Stimulated activated CD8-positive, alpha-beta memory T cell treated with anti-CD3 and anti-CD28 coated beads, Interleukin-2, amount 100 ng/mL, for 48 hours (primary cell): ENCODE measurements at places on chromosomes 12 and 14.

DNA sequence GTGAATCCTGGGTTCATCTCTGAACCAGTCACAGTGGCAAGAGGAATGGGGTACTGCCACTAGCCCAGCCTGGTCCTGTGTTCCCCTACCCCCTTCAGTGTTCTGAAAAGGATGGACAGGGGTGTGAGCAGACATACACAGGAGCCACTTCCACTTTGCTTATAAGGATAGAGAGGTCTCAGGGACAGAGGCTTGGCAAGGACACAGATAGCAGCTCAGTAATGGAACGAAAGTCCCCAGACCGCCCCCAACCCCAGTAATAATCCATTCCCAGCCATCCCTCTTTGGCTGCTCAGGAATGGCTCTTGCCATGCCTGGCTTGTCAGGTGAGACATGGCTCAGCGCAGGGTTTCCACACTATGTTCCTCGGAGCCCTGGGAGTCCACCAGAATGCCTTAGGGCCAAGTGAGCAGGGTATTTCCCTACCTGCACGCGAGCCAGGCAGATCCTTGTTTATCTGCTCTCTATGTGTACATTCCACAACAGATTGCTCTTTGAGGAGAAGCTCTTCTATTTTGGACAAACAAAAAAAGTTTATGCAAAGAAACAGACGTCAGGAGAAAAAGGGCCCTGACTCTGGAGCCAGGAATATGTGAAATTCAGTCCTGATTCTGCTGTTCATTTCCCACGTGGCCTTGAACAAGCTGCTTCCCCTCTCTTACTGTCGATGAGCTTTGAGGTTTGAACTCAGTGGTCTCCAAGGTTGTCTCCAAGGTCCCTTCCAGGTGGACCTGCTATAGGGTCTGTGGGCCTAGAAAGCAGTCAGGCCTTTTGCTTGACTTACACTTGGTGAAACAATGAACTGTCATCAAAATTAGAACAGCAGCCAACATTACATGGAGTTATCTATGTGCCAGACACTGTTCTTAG, 10.0 kb downstream of the UBE3B start:
- DNase-seq = no peak

DNA sequence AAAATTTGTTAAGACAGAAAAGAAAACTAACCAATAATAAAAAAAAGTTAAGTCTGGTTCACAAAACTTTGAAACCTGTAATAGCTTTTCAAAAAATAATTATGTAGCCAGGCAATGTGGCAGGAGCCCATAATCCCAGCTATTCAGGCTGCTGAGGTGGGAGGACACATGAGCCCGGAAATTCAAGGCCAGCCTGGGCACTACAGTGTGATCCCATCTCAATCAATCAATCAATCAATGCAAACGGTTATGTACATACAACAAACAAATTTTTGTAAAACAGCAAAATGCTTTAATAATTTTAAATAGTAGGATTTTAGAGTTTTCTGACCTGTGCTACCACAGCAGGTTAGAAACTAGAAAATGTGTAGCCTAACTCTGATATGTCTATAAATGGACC, 152.4 kb downstream of the MED13L start:
- DNase-seq = no peak

DNA sequence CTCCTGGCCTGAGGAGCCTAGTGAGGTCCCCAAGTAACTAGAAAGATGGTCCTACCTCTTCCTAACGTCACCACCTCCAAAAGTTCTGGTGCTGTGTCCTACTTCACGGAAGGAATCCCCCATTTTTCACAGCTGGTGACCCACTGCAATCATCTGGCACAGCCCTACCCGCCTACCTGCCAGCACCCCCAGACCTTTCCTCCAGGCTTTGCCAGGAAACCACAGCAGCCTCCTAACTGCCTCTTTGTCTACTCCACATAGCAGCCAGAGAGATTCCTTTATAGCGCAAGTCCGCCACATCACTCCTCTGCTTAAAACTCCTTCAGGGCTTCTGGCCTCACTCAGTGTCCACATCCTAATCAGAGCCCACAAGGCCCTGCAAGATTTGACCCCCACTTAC, 13.4 kb upstream of the FLVCR2 start:
- no peak for DNase-seq

DNA sequence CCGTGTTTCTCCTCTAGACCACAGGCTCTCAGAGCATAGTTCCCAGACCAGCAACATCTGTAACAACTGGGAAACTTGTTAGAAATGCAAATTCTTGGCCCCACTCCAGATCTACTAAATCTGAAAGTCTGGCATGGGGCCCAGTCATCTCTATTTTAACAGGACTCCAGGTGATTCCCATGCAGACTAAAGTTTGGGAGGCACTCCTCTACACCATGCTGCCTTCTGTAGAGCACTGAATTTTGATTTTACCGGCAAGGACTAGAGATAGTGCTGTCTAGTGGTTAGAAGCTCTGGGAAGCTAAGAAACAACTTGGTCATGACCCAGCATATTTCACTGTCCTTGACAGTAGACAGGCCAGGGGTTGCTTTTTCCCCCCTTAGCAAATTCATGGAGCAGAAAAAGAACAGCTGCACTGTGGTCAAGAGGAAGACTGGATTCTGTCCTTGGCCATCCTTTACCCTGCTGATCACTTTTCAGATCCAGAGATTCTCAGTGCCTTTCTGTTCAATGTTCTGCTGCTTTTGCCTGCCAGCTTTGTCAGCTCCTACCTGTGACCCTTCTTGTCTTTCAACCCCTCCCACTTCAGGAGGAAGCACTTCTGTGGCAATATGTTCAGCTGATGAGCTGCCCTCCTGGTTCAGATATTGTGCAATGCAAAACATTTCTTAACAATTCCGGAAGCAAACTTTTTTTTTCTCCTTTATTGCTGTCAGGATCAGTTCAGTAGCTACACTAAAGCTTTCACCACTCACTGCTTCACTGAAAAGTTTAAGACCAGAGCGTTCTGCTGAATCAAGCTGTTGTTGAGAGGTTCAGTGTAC, 133.8 kb upstream of the NUDT4 start:
- no peak for DNase-seq

DNA sequence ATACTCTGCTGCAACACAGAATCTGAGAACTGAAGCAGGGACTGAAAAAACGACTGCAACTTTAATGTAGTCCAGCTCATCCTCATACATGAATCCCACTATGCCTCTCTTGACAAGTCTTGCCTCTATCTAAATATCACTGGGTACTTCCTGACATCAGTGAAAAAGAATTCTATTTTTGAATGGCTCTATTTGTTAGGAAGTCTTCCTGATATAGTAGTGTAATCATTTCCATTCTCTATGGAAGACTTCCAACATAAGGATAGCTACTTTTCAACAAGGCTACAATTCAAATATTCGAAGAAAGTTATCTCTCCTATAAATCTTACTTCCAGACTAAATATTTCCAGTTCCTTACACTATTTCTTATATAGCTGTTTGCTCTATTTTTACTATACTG, 167.5 kb downstream of the MDGA2 start:
- DNase-seq = no peak

- DNase-seq = no peak
These were observed 3.6 kb upstream of the SLC7A8 start for GRCh38 chr14:23186913-23187654.

GRCh38 chr14:70830998-70831781, 21.9 kb upstream of the MAP3K9 start:
- no peak for DNase-seq

GRCh38 chr12:110922652-110923051, 2.3 kb upstream of the MYL2 start:
- no peak for DNase-seq

DNA sequence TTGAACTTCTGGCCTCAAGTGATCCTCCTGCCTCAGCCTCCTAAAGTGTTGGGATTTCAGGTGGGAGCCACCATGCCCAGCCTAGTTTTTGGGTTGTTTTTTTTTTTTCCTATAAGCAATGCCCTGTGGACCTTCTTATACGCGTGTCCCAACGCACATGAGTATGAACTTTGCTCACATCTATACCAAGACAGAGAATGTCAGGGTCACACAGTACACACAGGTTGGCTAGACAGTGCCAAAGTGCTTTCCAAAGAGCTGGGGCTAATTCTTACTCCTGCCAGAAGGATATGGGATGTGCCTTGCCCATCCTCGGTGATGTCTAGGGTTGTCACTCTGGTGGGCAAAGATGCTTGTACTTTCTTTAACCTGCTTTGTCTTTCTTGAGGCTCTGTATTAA, 7.6 kb upstream of the CCDC85C start:
- no peak for DNase-seq

- no peak for DNase-seq
These were observed 505 bp downstream of the HELB start for GRCh38 chr12:66302827-66303169.

DNA sequence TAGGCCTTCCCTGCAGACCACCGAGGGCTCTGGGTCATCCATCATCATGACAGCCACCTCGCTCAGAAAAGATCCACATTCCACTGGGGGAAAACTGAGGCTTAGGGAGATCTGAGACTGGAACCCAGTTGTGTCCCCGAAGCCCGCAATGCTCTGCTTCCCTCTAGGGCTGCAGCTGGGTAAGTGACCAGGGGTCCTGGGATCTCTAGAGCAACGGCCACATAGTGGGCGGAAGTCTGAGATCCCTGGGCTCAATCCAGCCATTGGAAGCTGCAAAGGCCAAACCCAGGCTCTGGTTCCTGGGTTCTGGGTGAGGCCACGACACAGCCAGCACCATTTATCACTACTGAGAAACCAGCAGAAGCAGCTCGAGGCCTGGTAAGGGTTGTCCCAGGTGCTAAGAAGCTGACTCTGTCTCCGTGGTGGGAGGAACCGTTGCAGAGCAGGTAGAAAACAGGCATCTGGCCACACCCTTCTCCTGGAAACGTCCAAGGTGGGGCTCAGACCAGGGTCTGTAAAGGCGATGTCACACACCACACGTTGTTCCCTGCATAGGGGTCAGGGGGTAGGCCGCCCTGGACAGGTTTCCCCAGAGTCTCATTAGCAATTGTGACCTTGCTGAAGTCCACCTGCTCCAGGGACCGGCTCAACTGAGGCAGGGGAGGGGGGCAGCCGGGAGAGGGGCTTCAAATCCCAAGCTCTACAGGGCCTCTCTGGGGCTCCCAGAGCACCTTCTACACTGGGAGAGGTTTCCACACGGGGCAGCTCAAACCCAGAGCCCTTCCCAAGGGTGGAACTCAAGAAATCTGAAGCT, 38.6 kb downstream of the BCL11B start:
- DNase-seq = no peak

GRCh38 chr12:52395761-52396434, 10.2 kb downstream of the KRT82 start:
- no peak for DNase-seq

GRCh38 chr12:7188562-7189397, 706 bp upstream of the PEX5 start:
- peak; percentile 46 for DNase-seq

- DNase-seq = peak; percentile 30
These were observed 430 bp downstream of the SLC41A2 start for GRCh38 chr12:104957719-104958000.

DNA sequence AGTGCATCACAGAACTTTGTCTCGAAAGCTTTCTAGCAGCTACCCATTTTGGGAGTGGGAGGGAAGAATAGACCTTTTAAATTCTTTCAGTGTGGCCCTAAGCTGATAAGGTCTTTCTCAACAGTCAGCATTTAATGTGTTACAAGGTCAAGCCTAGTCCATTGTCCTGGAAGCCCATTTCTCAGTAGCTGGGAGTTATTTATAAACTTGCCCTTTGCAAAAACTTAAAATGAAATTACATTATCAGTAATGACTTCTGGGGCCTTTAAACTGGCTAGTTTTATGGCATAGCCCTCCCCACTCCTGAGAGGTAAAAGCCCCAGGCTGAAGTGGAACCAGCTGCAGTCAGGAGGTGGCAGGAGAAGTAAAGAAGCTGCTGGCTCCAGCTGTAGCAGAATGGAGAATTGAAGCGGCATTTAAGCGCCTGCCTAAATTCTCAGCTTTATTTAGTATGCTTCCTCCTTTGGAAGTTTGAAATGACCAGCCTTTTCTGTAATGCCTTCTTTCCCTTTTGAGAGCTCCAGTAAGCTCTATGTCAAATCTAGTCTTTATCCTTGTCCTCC, 12.4 kb downstream of the COPZ1 start:
- DNase-seq = no peak

GRCh38 chr12:65892841-65893251, 68.6 kb downstream of the HMGA2 start:
- no peak for DNase-seq

GRCh38 chr14:50656776-50657175, 11.3 kb downstream of the SAV1 start:
- no peak for DNase-seq

- DNase-seq = no peak
These were observed 19.6 kb upstream of the TMEM106C start for GRCh38 chr12:47943623-47944340.

DNA sequence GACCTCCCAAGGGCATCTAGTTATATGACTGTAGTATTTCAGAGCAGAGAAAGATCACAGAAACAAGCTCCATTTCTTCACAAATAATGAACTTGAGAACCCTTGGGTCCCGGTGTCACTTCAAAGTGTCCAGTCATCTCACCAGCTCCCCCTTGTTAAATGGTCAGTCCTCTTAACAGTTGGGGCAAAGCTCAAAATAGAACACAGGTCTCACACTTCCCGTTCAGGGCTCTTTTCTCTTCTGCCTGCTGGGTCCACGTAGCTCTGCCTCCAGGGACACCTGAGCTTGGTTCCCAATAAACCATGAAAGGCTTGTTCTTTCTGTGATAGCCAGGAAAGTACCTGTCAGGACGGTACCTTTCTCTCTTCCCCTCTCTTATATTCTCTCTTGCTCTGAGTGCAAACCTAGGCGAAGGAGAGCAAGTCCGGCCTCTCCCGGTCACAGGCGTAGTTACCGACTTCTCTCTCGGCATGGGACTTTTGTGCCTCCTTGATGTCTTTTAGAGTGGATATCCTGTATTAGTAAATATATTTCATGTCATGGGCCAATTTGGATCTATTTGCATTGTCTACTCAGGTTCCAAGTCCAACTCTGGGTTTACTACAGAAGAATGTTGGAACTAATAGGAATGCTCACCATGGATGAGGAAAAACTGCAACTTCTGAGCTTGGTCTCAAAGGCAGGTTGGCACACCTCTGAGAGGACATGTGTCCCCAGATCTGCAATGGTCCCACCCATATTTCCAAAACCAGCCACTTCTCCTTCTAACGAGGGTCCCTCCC, 118.8 kb upstream of the PARP11 start:
- DNase-seq = no peak

- DNase-seq = no peak
These were observed 114.4 kb upstream of the NTF3 start for GRCh38 chr12:5317556-5317955.

- no peak for DNase-seq
These were observed 13.5 kb downstream of the PHETA1 start for GRCh38 chr12:111355201-111355925.

GRCh38 chr14:61701946-61702345, 6.6 kb downstream of the HIF1A start:
- no peak for DNase-seq

GRCh38 chr12:98817742-98818141, 172.7 kb downstream of the APAF1 start:
- DNase-seq = no peak

- DNase-seq = no peak
These were observed 66.7 kb downstream of the GALNT16 start for GRCh38 chr14:69326611-69327010.

DNA sequence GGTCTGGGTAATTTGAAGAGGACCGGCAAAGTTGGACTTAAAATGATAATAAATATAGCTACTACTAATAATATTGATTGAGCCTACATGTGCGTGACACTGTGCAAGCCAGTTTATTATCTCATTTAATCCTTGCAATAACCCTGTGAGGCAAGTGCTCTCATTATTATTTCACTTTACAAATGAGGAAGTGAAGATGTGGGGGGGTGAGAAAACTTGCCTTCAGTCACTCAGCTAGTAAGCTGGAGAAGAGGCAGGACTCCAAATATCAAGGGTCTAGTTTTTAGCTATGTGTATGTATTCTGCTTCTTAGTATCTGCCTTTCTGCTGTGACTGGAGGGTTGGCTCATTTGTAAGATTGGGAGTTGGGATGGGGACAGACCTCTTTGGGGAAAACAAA, 39.2 kb downstream of the NPAS3 start:
- DNase-seq = no peak
